ENCODE measurements at places on chromosomes 7 and 10.
A peak's percentile ranks its signal among the peaks of the same experiment; 100 is the strongest.

- DNase-seq = no peak
Measured at GRCh38 chr7:84477786-84478478, 283.3 kb upstream of the SEMA3A start.

GRCh38 chr7:133556553-133556952 lies 303.7 kb downstream of the EXOC4 start:
- DNase-seq = no peak

DNA sequence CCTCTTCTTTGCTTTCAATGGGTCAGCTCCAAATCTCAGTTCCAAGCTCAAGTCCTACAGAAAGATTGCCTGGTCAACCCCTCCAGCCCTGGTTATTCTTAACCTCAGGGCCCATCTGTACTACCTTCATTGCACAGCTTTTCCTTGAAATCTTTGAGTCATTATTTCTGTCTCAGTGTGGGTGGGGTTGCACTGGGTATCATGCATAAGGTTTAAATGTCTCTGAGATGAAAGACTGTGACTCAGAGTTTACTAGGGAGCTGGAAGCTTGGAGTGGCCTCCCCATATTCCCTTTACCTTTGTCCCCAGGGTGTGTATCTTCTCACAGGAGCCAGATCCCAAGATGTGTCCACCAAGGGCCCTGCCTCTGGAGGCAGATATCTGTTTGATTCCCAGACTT lies 3.3 kb upstream of the OR6V1 start:
- no peak for DNase-seq

DNA sequence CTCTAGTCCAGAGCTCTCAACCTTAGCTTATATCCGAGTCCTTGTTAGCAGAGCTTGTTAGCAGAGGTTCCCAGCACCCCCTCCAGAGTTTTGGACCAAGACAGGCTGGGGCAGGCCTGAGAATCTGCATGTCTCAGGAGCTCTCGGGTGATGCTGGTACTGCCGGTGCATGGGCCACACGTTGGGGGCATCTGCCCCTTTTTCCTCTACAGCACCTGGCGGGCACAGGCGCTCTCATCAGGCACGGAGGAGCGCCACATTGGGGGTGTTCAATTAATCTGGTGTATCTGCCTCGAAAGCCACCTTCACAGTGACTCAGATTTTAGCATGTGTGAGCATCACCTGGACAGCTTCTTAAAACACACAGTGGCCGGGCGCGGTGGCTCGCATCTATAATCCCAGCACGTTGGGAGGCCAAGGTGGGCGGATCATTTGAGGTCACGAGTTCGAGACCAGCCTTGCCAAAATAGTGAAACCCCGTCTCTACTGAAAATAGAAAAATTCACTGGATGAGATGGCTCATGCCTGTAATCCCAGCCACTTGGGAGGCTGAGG lies 117.7 kb downstream of the ELFN1 start:
- peak; percentile 73 for DNase-seq

DNA sequence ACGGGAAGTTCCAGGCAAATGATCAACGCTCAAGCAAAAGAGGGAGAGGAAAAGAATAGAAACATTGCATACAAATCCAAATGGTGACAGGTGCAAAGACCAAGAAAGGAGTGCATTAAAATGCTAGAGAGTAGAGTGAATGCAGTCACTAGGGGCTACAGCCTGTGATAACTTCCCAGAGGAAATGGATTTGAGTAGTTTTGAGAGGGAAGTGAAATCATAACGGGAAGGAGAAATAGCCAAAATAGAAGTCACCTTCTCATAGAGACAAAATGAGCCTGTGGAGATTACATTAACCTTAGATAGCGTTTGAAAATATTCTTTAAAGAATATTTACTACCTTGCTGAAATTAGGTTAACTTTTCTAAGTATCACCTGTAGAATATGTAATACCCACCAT lies 26.5 kb downstream of the NUP42 start:
- DNase-seq = no peak

GRCh38 chr7:51066405-51066882 lies 250.2 kb downstream of the COBL start:
- DNase-seq = no peak

GRCh38 chr7:42945821-42946626 lies 13.8 kb downstream of the MRPL32 start:
- no peak for DNase-seq

- DNase-seq = no peak
Measured at GRCh38 chr7:12815871-12816270, 128.4 kb downstream of the ARL4A start.

DNA sequence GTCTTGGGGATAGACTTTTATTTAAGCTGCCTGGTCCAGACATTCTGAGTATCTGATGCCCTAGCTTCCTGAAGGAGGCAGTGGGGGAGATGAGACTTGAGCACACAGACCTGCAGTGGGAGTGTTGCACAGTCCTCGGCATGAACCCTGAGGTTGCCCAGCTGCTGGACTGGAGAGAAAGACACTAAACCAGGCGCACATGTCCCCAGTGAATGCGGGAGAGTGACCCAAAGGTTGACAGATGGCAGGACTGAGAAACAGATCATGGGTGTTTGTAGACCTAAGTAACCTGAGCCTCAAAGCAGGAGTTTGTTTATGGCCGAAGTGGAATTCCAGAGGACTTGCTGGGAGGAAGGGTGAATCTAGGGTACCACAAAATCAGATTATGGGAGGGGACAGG lies 15.7 kb upstream of the MSRB2 start:
- DNase-seq = no peak

DNA sequence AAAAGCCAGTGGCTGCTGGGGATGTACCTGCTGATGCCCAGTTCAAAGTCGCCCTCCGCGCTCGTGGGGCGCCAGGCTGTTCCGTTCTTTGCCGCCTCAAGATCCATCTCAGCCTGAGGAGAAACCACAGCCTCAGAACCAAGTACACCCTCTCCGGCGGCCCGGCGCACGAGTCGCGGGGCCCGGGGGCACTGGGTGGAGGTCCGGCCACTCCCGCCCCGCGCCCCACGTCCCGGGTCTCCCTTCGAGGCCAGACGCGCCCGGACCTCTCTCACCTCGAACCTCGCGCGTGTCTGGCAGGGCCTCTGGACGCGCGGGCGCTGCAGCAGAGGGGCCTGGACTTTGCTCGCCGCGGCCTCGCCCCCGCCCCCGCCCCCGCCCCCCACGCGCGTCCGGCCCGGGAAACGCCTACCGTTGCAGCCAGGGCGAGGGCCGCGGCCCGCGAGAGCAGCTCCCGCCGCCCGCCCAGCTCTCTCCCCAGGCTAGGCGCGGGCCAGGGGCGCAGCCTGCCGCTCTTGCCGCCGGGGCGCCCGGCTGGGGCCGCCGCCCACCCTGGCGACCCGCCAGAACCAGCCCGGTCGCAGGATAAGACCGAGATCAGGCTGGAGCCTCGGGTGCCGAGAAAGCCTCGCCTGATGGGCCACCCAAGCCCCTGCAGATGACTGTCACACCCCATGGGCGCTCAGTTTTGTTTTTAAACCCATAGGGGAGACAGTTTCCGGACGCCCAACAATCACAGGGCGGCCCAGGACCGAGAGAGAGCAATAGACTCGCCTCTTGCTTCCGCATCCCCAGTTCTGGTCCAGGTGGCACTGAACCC lies at the start of gene ABCB4:
ABCB4 (minus strand) TSS at position 322 of the 820 bp plus-strand sequence; CDS start at position 107, 215 bp downstream.
- DNase-seq = peak; percentile 72

DNA sequence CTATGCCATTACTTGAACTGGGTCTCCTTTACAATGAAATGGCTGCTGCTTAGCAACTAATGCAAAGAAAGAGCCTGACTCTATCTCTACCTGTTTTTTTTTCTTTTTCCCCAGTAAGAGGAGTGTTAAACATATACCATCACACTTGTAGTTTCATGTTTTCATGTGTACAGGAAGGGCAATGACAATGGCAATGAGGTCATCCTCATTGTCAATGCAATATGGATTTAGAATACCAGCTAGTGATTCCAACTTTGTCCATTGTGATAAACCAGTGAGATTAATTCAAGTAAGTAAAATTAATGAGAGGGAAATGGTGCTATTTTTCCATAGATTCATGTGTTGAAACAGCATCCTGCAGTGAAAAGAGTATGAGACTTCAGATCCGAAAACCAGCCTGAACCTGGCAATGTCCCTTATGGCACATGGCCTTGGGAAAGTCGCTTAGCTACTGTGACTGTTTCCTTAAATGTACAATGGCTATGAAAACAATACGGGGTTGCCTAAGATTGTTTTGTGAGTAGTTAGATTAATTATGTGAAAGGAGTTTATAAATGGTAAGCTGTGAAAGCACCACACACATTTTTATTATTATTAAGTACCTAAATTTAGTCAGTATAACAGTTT lies 11.2 kb downstream of the DGKI start:
- DNase-seq = no peak

GRCh38 chr10:67668448-67668847 lies 27.5 kb downstream of the CTNNA3 start:
- DNase-seq = no peak

- DNase-seq = no peak
Measured at GRCh38 chr7:118747473-118747872, 523.0 kb downstream of the ANKRD7 start.

- DNase-seq = no peak
Measured at GRCh38 chr7:69882269-69882668, 284.0 kb downstream of the AUTS2 start.

- no peak for DNase-seq
Measured at GRCh38 chr10:12588091-12588860, 238.9 kb downstream of the CAMK1D start.

Measured in posterior vena cava (tissue), 2 donors.